SK-N-SH treated with all-trans-retinoic acid at 6 μM for 48 hours (cell line): ENCODE measurements at places on chromosomes 12 and 14.

DNA sequence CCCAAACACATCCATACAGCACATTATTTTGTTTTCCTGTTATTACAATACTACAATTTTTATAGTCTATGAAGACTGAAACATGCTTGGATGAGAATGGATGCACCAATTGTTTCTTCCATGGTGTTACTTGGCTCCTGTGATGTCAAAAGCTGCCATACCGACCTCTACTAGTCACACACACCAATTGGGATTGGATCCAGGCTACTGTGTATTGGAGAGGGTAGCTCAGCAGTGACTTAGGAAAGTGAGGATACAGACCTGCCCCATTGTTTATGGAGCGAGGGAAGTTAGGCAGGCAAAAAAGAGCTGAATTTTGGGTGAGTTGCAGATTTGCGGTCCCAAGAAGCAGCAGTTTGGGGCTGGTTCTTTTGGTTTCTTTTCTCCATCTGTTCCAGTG lies 30.8 kb upstream of the AKAP6 start:
- ATAC-seq, result no peak

DNA sequence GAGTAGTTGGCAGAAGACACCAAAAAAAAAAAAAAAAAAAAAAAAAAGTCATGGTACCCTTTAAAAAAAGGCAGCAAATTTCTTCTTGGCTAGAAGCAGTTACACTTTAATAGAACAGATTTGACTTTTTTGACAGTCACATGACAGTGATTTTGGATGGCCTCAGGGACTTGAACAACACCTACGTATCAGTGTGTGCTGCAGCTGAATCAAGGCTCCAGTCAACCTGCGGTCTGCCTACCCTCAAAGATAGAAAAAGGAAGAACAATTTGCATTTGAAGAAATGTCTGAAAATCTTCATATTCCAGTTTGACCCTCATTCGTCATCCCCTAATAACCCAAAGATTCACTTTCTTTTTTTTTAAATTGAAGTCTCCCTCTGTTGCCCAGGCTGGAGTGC lies 53.9 kb downstream of the MDM2 start:
- ATAC-seq, result no peak

- ATAC-seq, result no peak
These were observed 511.4 kb downstream of the PCNX1 start for GRCh38 chr14:71418532-71419245.

GRCh38 chr14:64824471-64824870 lies 55.2 kb downstream of the SPTB start:
- no peak for ATAC-seq

DNA sequence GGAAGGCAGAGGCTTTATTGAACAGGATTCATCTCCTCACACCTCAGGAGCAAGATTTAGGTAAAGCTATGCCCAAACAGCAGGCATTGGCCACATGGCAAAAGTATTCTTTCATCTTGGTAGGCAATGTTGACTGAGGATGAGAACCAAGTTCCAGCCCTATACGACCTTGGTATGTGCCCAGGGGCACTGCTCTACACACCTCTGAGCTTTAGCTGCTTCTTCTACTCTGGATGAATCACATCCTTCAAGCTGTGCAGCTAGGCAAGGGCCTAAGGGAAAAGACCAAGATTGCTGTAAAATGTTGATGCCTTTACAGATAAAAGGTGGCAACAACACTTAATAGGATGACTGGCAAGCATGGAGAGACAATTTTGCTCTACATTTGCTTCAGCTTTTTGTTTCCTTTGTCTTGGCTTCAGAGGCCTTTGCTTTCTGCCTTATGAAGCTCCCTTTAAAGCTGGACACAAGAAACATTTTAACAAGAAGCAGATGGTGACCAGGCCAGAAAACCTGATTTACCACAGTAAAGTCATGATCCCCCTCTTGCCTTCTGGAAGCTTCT lies 183.3 kb upstream of the KITLG start:
- ATAC-seq, result no peak
